ENCODE measurements at places on chromosomes 3 and 15.

DNA sequence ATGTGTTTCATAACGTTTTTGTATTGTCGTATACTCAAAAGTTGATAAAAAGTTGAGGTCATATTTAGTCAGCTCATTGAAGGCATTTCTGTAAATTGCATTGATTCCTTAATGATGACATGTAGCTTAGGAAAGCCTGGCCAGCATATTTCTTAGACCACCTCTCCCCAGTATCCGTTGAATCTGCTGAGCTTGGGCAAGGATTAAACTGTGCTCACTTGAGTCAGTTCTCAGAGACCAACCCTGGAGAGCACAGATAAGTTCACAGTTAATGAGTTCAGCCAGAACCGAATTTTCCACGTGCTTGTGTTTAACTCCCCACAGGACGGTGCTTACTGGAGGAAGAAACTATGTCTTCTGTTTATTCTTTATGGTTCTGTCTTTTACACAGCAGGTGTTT, 132.7 kb downstream of the SLC25A26 start:
- DNase-seq = peak; percentile 96

DNA sequence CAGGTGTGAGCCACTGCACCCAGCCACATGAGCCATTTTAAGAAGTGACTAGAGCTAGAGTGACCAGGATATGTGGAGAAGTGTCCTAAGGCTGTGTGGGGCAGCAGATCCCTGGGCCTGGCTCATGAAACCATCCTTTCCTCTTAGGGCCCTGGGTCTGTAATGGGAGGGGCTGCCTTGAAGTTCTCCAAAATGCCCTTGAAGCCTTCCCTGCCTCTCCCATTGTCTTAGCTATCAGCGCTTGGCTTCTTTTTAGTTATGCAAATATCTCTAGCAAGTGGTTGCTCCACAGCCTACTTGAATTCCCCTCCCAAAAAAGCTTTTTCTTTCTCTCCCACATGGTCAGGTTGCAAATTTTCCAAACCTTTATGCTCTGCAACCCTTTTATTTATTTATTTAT, 112.4 kb upstream of the SPATA16 start:
- DNase-seq = no peak

- no peak for DNase-seq
These were observed 23.3 kb upstream of the DOCK3 start for GRCh38 chr3:50651445-50651844.

DNA sequence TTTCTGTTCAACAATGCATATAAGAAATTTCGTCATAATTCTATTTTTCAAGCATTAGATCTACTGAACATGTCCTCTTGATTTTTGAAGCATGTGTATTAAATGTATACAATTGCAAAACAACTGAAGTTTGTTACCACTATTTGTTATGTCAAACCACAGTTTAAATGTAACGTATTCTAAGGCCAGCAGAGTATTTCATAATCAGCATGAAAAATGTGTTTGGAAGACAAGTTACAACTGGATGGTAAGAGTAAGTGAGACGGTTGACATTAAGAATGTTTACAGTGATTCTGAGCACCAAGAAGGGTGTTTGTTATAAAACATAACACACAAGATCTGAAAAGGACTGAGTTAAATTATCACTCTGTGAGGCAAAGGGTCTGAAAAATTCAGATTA, 738.4 kb downstream of the PLOD2 start:
- no peak for DNase-seq

DNA sequence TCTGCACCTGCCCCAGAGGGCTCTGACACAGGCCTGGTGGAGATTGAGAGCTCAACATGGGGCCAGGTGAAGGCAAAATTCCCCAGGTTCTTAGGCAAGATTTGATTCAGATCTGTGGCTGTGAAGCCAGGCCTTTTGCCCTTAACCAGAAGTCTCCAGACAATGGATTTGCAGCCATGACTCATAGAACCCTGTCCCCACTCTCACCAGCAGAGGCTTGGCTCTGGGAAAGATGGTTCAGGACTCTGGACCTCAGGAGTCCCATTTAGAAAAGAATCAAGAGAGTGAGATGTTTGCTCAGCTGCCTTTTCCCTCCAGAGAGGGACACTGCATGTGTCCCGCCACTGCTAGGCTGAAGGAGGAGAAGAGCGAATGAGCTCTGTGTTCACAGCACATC, 361.4 kb upstream of the ICE2 start:
- peak; percentile 61 for DNase-seq

GRCh38 chr15:30919877-30920550, 16.3 kb downstream of the FAN1 start:
- no peak for DNase-seq

GRCh38 chr3:36900474-36901443, 44.1 kb downstream of the TRANK1 start:
- no peak for DNase-seq

GRCh38 chr3:7332696-7333095, 471.8 kb downstream of the GRM7 start:
- DNase-seq = no peak

DNA sequence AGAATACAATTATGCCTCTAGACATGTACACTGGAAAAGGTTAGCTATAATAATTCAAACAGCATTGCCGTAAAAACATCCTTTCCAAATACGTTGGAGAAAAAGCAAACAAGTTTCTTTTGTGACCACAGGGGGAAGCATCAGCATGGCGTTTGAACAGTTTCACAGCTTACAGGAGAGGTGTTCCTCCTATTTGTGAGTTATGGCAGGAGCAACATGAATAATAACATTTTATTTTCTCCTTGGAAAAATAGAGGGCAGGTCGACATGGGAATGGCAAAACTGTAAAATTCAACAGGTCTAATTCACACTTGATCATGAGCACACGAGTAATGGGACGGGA, 39.7 kb upstream of the GADL1 start:
- DNase-seq = peak; percentile 76

GRCh38 chr15:65077981-65078352, 1.4 kb downstream of the KBTBD13 start:
- DNase-seq = peak; percentile 55

DNA sequence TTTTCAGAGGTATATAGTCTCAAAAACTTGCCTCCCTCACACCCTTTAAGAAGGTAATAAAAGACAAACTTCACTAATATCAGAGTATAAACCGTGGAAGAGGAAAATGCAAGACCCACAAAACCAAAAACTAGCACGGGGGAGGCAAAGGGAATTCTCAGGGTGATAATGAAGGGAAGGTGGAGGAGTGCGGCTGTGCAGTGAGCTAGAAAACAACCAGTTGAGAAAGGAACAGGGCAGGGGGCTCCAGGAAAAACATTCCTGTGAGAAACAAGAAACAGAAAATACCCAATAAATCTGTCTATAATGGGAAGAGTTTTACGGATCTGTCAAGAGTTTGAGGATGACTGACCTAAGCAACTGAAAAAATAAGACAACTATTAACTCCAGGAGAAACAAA, 31.6 kb downstream of the TAMM41 start:
- no peak for DNase-seq

GRCh38 chr15:33029109-33029652, 165.3 kb downstream of the FMN1 start:
- DNase-seq = no peak

DNA sequence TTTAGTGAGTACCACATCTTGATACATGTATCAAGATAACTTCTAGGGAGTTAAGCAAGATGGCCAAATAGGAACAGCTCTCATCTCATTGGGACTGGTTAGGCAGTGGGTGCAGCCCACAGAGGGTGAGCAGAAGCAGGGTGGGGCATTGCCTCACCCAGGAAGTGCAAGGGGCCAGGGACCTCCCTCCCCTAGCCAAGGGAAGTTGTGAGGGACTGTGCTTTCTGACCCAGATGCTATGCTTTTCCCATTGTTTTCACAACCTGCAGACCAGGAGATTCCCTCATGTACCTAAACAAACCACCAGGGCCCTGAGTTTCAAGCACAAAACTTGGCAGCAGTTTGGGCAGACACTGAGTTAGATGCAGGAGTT, 665.0 kb upstream of the CBLB start:
- DNase-seq = no peak

- peak; percentile 50 for DNase-seq
These were observed at the start of gene MCTP2 for GRCh38 chr15:94230883-94231722. Gene MCTP2, plus strand, starts transcription at chr15:94231561. Its CDS starts 66,705 bp downstream, at chr15:94298266.

DNA sequence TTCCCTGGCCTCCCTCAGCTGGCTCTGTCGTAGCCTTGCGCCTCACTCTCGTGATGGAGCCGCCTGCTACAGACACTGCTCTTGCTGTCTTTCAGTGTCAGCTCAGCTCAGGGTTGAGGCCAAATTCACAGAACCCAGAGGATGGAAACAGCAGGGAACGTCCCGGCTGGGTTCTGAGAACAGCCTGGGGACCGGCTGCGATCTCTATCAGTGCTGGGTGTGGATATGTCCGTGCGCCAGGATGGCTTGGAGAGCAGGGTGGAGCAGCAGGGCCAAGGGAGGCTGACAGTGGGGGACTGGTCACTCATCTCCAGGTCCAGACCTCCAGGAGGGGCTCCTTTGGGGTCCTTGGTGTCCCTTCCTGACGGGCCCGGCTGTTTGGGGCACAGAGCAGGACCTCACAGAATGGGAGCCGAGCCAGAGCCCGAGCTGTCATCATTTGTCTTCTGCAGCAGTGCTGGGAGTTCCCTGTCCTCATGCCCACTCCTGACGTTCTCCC, 18.4 kb downstream of the KLF15 start:
- no peak for DNase-seq

- DNase-seq = no peak
These were observed 379.4 kb upstream of the C2CD4B start for GRCh38 chr15:62544446-62544845.

DNA sequence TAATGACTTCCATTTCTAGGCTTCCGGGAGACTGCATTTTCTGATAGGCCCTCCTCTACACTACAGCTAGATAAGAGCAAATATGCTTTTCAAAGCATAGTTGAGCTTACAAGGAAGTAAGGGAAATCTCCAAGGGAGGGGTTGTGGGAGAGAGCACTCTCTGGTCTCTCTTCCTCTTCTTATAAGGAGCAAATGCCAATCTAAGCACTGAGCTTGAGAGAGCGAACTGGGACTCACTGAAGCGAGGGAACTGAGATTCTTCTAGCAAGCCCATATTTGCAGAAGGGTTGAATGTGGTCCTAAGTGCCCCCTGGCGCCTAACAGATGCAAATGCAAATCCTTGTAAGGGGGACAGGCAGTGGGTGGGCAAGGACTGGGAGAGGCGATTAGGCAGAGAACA, 164.8 kb downstream of the ERC2 start:
- DNase-seq = peak; percentile 67

GRCh38 chr3:165463531-165463930, 267.3 kb upstream of the SLITRK3 start:
- no peak for DNase-seq

DNA sequence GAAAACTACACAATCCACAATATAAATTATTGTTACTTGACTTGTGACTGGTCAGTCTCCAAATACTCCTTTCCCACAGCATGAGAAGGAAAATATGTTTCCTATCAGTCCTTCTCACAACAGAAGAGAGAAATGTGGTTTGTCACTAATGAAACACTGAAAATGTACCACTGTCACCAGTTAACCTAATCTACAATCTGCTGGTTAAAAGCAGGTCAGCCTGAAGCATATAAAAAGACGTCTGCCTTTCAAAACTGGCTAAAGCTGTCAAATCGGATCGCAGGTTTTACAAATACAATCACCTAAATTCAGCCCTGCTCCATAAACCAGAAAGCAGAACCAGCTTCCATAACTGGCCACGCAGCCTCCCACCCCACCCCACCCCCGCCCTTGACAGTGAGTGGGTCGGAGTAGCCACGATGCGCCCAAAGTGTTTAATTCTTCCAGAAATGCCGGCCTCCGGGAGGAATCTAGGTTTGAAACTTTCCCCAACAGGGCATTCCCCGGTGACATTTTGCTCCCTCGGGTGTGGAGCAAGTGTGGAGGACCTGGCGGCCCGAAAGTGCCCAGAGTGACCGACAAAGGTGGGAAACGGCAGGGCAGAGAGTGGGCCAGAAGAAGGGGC, 682 bp downstream of the ETFA start:
- no peak for DNase-seq

DNA sequence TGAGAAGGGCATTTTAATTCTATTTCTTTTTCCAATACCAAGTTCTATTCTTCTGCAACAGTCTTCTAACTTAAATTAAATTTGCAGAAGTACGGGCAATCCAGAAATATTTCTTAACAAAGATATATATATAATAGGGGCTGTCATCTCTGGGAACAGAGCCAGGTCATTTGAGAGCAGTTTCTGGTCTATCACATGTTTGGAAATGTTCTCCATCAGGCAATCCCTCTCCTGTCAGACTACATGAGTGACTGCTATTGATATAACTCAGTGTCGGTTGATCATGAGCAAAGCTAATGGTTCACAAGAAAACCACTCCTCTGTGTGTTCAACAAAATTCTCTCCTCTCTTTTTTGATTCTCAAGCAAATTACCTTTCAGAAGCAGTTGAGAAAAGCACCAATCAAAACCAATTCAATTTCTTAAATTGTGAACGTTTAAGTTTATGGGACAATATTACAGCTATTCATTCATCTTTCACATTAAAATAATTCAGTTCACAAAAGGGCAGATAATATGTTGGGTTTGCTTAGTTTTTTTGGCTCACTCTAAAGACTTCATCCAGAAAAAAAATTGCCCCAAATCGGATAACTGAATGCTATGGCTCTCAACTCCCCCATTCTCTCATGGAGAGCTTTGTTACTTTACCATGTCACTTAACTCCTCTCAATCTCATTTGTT, 152.9 kb upstream of the TGFBR2 start:
- DNase-seq = peak; percentile 51

GRCh38 chr15:69815793-69816192, 281.9 kb downstream of the TLE3 start:
- DNase-seq = no peak

DNA sequence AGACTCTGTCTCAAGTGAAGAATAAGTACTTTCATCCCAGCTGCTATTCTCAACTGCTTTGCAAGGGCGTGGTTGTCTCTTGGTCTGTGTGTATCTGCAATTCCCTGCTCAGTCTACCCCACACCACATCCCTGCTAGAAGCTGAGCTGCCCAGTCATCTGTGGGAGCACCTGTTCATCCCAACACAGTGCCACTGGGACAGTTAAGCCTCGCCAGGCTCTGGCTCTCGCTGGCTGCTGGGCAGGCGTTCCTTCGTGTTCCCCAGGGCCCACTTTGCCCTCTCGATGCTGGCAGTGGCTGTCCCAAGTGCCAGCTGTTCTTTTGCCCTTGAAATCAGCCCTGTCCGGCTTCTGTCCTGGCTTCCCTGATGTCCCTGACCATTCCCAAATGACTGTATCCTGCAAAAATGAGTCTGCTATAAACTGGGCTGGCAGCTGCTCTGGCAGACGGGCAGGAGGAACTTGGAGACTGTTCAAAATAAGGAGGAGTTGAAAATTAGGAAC, 91.6 kb upstream of the KLHL25 start:
- DNase-seq = no peak

- peak; percentile 91 for DNase-seq
These were observed 15.6 kb upstream of the RAF1 start for GRCh38 chr3:12679468-12679867.

- DNase-seq = no peak
These were observed 50.4 kb upstream of the HACD2 start for GRCh38 chr3:123635217-123635616.

- DNase-seq = no peak
These were observed 28.2 kb downstream of the SIAH2 start for GRCh38 chr3:150734795-150735119.

DNA sequence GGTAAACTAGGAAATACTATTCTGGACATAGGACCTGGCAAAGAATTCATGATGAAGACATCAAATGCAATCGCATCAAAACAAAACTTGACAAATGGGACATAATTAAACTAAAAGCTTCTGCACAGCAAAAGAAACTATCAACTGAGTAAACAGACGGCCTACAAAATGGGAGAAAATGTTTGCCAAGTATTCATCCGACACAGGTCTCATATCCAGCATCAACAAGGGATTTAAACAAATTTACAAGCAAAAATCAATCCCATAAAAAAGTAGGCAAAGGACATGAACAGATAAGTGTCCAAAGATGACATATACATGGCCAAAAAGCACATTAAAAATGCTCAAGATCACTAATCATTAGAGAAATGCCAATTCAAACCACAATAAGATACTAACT, 1088.9 kb downstream of the NAALADL2 start:
- DNase-seq = no peak
